ENCODE measurements at places on chromosomes 1 and 21.

DNA sequence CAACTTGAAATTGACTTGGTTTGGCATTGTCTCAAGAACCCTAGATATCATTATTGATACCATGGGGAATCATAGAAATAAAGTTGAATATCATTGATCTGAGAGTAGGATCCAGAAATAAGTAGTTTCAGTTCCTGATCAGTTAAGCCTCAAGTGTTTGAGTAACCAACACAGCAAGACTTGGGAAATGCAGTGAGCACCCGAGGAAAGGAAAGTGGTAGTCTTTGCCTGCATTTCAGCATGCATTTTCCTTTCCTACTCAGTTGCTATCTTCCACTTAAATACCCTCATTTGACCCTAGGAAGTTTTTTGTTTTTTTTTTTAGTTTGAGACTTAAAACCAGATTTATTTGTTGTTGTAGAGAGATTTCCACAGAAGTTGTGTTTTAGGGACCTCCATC is 18.9 kb downstream of the CLEC20A start:
- no peak overlapping the region for H3K4me3 ChIP-seq
- H3K4me1 ChIP-seq = no peaks in the 10 kb centered on the region

GRCh38 chr1:87398641-87399040 is 70.0 kb downstream of the LMO4 start:
- no peak overlapping the region for H3K4me3 ChIP-seq
- H3K4me1 ChIP-seq = peaks cover 11% of the 10 kb centered on the region
- H3K36me3 ChIP-seq = peaks cover 3% of the 10 kb centered on the region
- no peaks in the 10 kb centered on the region for H3K27me3 ChIP-seq
- no peak for DNase-seq

DNA sequence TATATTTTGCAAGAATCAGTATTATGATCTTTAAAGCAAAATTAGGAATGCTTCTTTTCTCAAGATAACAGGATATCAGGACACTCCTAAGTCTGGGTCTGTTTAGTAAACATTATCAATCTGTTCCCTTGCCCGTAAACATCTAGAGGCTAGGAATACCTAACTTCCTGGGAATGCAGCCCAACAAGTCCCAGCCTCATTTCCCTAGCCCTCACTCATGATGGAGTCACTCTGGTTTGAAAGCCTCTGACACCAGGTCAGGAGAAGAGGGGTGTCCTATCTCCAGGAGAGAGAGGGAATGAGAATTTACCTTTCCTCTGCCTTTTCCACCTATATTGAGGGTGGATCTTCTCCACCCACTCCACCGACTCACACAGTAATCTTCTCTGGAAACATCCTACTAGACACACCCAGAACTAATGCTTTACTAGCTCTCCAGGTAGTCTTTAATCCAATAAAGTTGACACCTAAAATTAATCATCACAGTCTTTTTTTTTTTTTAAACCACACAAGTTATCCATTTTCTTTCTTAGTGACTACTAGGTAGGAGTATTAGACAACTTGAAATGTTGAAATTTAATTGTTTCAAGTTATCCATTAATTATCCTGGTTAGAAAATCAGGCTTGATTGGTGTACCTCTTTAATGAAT is 659.3 kb downstream of the USP25 start:
- DNase-seq = no peak
- H3K4me1 ChIP-seq = no peaks in the 10 kb centered on the region
- no peaks in the 10 kb centered on the region for H3K36me3 ChIP-seq
- no peak overlapping the region for H3K4me3 ChIP-seq

- H3K4me1 ChIP-seq = no peaks in the 10 kb centered on the region
- no peaks in the 10 kb centered on the region for H3K27me3 ChIP-seq
- DNase-seq = no peak
- no peak overlapping the region for H3K4me3 ChIP-seq
- no peaks in the 10 kb centered on the region for H3K36me3 ChIP-seq
Observed at GRCh38 chr1:67726224-67726623, 41.2 kb downstream of the GADD45A start.

DNA sequence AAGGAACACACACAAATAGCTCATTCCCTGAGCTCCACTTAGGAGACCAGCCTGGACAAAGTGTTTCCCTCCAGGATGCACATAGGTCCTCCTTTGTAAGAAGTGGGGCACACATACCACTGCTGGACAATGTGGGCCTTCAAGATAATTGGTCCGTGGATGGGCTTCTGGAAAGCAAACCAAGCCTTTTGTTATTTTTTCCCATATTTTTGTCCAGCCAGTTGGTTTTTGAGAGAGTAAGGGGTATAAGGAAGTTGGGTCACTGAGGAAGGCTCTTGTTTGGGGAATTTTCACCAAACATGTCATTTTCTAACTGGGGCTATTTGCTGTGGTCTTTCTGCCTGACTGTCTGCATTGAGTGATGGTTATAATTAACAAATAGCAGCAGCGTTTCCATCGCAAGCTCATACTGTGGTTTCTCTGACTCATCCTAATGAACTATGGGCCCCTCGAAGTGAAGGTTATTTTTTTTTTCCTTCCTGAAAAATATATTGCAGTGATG is 306.3 kb upstream of the DUSP10 start:
- H3K27ac ChIP-seq = no peak overlapping the region
- H3K4me1 ChIP-seq = peaks cover 4% of the 10 kb centered on the region
- H3K36me3 ChIP-seq = no peaks in the 10 kb centered on the region
- peaks cover 4% of the 10 kb centered on the region for H3K27me3 ChIP-seq
- H3K4me3 ChIP-seq = no peak overlapping the region

- peaks cover 6% of the 10 kb centered on the region for H3K27me3 ChIP-seq
- no peaks in the 10 kb centered on the region for H3K36me3 ChIP-seq
- DNase-seq = peak; percentile 7
- H3K4me3 ChIP-seq = no peak overlapping the region
Observed at GRCh38 chr1:30286241-30286987, 437.0 kb downstream of the MATN1 start.

DNA sequence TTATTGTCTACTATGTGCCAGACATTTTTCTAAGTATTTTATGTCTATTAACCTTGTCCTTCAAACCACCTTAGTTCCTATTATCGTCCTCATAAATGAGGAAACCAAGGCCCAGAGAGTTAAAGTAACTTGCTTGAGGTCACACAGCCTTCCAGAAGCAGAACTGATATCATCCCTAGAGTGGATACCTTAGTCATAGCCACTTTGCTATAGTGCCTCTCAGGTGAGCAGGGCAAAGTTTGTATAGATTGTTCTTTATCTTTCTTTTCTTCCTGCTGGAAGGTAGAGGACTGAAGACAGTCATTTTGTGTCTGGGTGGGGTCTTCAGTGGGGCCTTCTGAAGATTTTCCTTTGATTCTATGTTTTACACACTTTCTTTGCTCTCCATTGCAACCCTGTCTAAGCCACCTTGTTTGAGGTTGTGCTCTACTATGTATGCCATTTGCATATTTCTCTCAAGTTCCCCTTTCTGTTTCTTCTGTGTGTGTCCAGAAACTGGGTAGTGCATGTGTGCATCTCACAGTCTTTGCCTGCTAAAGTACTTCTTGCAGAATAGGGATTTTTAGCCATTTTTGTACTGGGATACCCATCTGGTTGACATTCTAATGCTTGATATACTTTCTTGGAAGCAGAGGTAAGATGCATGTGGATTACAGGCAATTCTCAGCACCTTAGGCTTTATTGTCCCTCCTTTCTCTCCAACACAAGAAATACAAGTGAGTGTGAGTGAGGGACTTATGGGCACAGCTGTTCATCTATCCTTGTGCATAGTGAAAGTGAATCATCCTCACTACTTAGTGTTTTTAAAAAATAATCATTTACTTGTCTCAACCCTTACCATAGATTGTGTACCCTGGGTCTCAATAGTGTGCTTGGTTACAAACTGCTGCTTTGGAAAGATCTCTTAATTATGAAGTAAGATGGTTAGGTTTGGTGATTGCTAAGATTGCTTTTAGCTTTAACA is 207.6 kb upstream of the HMCN1 start:
- peak overlapping the region; percentile 42 for H3K4me3 ChIP-seq
- H3K27ac ChIP-seq = peak overlapping the region; percentile 32
- DNase-seq = peak; percentile 44
- H3K36me3 ChIP-seq = no peaks in the 10 kb centered on the region
- peaks cover 18% of the 10 kb centered on the region for H3K4me1 ChIP-seq

GRCh38 chr1:56202796-56203492 is 376.4 kb downstream of the PLPP3 start:
- no peaks in the 10 kb centered on the region for H3K4me1 ChIP-seq
- no peak overlapping the region for H3K27ac ChIP-seq
- DNase-seq = no peak
- no peaks in the 10 kb centered on the region for H3K27me3 ChIP-seq

DNA sequence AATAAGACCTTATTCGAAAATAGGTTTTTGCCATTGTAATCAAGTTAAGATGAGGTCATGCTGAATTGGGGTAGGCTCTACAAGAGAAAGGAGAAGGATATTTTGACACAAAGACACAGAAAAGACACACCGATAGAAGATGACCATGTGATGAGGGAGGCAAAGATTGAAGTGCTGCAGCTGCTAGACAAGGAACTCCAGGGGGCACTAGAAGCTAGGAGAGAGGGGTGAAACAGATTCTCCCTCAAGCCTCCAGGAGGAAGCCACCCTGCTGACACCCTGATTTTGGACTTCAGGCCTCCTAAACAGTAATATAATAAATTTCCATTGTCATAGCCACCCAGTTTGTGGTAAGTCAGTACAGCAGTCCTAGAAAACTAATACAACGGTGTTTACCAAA is 506.8 kb upstream of the CAMK1G start:
- no peaks in the 10 kb centered on the region for H3K27me3 ChIP-seq
- no peaks in the 10 kb centered on the region for H3K36me3 ChIP-seq
- no peak overlapping the region for H3K27ac ChIP-seq
- no peaks in the 10 kb centered on the region for H3K4me1 ChIP-seq

DNA sequence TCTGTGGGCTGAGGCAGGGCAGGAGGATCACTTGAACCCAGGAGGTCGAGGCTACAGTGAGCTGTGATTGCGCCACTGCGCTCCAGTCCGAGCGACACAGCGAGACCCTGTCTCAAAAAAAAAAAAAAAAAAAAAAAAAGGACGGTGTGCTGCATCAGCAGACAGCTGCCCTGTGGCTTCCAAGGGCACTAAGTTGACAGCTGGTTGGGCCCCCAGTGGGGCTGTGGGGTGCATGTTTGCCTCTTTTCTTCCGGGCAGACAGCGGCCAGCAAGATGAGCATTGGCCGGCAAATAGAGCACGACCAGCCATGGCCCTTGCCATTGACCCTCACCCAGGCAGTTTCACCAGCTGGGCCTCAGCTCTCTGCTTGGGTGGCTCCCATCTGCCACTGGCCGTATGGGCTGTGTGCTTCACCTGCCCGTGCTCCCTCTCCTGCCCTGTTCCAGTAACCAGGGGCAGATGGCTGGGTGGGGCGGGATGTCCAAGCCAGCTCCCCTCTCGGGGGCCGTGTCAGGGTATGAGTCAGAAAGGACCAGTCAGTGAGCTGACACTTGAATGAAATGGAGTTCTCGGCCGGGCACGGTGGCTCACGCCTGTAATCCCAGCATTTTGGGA is 12.3 kb upstream of the SLC25A34 start:
- H3K27me3 ChIP-seq = no peaks in the 10 kb centered on the region
- H3K4me1 ChIP-seq = no peaks in the 10 kb centered on the region
- H3K4me3 ChIP-seq = no peak overlapping the region
- H3K36me3 ChIP-seq = peaks cover 31% of the 10 kb centered on the region
- no peak for DNase-seq
- peak overlapping the region; percentile 6 for H3K27ac ChIP-seq

DNA sequence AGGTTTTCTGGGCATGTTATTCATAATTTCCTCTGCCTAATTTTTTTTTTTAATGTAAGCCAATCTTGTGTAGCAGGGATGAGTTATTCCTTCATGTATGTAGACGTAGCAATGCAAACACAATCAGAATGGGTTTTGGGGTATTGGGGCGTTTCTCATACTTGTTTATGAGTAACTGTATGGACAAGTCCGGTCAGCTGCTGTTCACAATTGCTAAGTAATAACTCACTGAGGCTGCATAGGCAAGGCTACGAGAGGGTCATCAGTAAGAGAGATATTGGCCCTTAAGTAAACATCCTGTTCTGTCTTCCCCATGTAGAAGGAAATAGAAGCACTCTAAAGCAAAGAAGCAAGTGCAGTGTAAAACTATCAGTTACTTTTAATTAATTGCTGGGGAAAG is 9.5 kb upstream of the TARS2 start:
- H3K4me3 ChIP-seq = no peak overlapping the region
- H3K4me1 ChIP-seq = no peaks in the 10 kb centered on the region
- no peak for DNase-seq
- no peaks in the 10 kb centered on the region for H3K36me3 ChIP-seq
- no peaks in the 10 kb centered on the region for H3K27me3 ChIP-seq
- peak overlapping the region; percentile 19 for H3K27ac ChIP-seq

- peak within 1 kb of the TSS; percentile 90 for H3K4me3 ChIP-seq
- peak; percentile 74 for DNase-seq
- peaks cover 21% of the 10 kb centered on the region for H3K27me3 ChIP-seq
Observed at GRCh38 chr1:145425436-145426029, at the start of gene NBPF20. Gene NBPF20 (minus strand): TSS chr1:145425603. CDS start chr1:145405272, 20,331 bp downstream.

GRCh38 chr1:216983823-216984222 is 260.6 kb upstream of the ESRRG start:
- H3K4me3 ChIP-seq = no peak overlapping the region
- DNase-seq = no peak
- peaks cover 2% of the 10 kb centered on the region for H3K27me3 ChIP-seq
- H3K36me3 ChIP-seq = no peaks in the 10 kb centered on the region
- no peaks in the 10 kb centered on the region for H3K4me1 ChIP-seq
- no peak overlapping the region for H3K27ac ChIP-seq

GRCh38 chr1:26785611-26786436 is 1.9 kb upstream of the PIGV start:
- DNase-seq = no peak
- peak overlapping the region; percentile 99 for H3K4me3 ChIP-seq
- H3K27ac ChIP-seq = peak overlapping the region; percentile 99
- peaks cover 45% of the 10 kb centered on the region for H3K4me1 ChIP-seq
- peaks cover 4% of the 10 kb centered on the region for H3K36me3 ChIP-seq

DNA sequence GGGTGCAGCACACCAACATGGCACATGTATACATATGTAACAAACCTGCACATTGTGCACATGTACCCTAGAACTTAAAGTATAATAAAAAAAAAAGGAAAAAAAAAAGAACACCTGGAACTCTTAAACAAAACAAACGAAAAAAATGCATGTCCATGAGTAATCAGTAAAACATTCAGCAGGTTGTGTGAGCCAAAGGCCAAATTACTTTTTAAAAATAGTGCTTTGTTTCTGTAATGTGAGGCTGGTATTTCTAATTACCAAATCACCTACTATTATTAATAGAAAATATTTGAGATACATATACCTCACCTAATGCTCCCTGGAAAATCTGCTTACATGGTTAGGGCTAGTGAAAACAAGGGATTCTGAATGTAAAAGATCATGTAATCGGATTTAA is 294.4 kb upstream of the NR5A2 start:
- no peak overlapping the region for H3K27ac ChIP-seq
- H3K4me3 ChIP-seq = no peak overlapping the region
- no peaks in the 10 kb centered on the region for H3K36me3 ChIP-seq
- peaks cover 3% of the 10 kb centered on the region for H3K4me1 ChIP-seq

- no peaks in the 10 kb centered on the region for H3K36me3 ChIP-seq
- peaks cover 23% of the 10 kb centered on the region for H3K27me3 ChIP-seq
- H3K4me1 ChIP-seq = peaks cover 23% of the 10 kb centered on the region
- no peak overlapping the region for H3K27ac ChIP-seq
- H3K4me3 ChIP-seq = no peak overlapping the region
Observed at GRCh38 chr1:112060261-112060660, 70.8 kb upstream of the KCND3 start.
